ENCODE measurements at places on chromosomes 11 and 22. TPM values are rescaled to one million over a fixed set of nuclear protein-coding genes. Genes with fewer than 3 reads are reported as not detected.

The TUBA8 gene
- polyA plus RNA-seq: 3.5 TPM

- no peak for DNase-seq
These were observed 467.1 kb downstream of the MIAT start for GRCh38 chr22:27124351-27124966.

- no peak for DNase-seq
These were observed 879 bp upstream of the RNH1 start for GRCh38 chr11:507727-508515.

DNA sequence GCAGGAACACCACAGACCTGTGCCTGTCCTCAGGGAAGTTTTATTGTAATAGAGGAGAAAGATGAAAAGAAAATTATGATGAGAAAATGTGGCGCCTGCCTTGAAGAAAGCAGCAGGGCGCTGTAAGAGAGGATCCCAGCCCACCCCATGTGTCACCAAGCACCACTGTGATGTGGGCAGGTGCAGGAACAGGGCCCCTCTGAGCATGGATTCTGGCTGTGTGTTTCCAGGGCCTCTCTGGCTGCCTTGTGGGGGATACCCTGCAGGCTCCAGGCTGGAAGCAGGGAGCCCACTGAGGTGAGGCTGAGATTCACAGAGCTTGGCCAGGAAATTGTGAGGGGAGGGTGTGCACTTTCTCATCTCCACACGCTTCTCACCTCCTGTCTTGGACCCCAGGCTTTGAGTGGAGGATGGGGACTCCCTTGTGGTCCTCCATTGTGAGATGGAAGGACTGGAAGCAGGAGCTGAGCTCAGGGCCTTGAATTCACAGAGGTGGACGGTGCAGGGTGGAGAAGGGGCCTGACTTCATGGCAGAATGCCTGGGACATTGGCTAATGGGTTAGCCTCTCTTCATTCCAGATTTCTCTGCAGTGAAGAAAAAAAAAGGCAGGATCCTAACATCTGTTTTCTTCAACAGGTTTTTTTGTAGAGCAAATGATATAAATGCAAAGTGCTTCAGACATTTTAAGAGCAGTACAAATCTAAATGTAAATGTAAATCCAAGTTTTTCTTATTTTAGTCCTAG lies 246.6 kb upstream of the B3GAT1 start:
- no peak for DNase-seq

- no peak for DNase-seq
These were observed 29.9 kb downstream of the FADD start for GRCh38 chr11:70233034-70233433.

The BEST1 gene
- polyA plus RNA-seq: 4.7 TPM

- DNase-seq: no peak
These were observed 38.5 kb downstream of the IGHMBP2 start for GRCh38 chr11:68942095-68942620.

DNA sequence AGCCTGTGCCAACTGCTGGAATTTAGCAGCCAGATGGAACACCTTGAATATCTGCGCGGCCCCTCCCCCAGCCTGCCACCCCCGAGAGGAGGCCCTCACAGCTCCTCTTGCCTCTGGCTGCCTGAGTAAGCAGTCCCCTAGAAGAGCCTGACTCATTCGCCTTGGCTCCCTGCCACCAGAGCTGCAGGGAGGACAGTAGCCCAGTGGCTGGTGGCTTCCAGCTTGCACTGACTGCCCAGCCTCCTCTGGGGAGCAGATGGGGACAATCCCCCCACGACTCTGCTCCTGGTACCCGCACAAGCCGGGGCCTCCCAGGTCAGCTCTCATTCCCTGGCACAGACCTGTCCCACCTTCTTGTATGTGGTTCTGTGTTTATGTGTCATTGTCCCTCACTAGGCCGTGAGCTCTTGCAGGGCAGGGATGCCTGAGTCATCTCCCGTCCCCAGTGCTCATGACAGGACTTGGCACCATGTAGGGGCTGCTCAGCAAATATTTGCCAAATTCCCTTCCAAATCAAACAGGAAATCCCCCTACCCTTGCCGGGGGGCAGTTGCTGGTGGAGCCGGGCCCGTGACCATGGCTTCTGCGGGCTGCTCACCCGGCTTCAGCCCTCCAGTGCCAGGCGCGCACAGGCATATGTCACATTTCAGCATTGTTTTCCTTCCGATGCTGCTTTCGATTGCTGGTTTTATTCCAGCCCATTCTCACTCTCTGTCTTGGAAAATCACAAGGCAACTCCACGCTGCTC lies 43.6 kb downstream of the CACNG2 start:
- no peak for DNase-seq

GRCh38 chr11:68810164-68810563 lies 31.6 kb downstream of the CPT1A start:
- no peak for DNase-seq

The APOL2 gene
- 25.4 TPM for polyA plus RNA-seq

- DNase-seq: no peak
These were observed 51.4 kb downstream of the JAM3 start for GRCh38 chr11:134120143-134120850.

DNA sequence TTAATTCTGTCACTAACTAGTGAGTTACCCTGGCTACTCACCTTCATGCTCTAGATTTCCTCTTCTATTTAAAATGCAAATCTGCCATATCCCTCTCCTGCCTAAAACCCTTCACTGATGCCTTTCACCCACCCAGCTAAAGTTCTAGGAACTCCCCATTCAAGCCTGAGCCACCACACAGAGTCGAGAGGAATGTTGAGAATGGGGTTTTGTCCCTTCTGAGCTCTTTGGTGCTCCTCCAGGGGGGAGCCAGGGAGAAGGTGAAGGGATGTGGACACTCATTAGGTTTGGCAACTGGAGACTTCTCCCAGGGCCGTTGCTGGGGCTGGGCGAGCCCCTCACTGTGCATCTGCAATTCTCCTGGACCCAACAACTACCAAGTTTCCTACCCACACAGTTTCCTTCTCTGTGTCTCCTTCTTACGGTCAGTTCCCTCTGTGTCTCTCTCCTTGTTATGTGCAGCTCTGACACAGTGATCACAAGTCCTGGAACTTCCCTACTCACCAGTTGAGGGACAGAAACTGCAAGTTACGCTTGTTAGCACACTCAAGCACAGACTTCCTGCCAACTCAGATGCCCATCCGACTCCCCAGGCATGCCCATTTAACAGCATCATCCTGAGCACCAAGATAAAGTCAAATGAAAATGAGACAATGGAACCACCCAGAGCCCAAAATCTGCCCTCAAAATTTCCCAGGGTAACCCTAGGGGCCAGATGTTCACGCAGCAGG lies 6.5 kb upstream of the IL10RA start:
- no peak for DNase-seq

The TLCD5 gene
- 16.7 TPM for polyA plus RNA-seq
